KG1 (cell line): ENCODE measurements at places on chromosomes 2 and 18.

DNA sequence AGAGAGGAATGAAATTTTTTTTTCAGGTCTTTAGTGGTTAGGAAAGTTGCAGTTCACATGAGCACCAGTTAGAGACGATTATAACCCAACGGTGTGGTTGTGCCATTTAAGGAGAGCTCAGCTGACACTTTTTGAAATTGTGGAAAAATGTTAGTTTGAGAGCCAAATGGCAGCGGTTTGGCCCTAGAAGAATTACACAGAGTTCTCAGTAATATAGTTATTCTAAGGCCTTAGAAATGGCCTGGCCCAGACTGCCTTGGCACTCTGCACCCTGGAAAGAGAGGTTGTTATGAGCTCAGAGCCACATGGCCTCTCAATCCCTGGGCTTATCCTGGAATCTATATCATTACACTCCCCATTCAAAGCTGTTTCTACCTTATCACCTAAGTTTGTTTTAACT, 117.4 kb downstream of the RHBDD1 start:
- DNase-seq = no peak

DNA sequence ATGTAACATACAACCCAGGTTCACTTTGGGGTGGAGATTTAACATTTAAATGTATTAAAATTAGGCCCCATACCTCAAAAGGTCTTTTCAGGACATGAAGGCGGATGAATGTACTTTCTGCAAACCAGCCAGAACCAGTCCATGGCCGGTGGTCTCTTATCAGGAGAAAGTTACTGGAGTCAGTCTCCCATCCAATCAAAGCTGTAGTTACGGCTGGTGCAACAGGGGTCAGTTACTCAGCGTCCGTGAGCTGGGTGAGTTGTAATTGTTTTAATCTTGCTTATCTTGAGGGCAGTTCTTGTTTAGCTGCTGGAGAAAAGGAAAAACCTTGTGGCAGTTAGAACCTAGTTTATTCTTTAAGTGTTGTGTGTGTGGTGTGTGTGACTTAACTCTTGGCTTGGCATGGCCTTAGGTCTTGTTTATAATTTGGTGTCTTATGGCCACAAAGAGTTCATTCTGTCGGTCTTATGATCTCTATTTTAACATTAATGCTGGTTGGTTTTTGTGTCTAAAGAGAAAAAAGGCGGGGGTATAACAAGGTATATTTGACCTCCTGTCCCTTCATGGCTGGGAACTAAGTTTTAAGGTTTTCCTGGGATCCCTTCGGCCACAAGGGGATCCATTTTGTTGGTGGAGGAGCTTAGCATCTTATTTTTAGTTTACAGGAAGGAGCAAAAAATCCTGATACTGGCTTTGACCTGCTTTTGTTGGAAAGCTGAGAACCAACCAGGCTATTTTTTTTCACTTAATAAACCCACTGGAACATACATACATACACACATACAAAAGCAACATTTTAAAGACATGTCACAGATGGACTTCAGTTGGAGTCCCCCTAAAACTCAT, 143.5 kb upstream of the NCK2 start:
- DNase-seq = no peak

DNA sequence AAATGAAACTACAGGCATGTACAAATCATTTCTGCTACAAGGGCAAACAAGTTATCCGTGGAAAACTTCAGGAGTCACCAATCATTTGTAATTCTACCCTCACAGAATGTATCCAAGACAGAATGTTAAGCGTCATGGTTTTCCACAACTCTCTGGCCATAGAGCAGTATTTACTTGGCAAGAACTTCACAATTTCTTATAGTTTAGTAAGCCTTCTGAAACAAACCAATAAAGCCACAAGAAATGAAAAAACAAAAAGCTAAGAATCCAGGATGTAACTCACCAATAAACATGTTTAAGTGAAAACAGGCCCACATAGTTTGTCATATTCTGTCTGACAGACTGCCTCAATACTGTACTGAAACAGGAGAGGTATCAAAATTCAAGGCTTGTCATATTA, 70.3 kb downstream of the LNPK start:
- no peak for DNase-seq

- DNase-seq = no peak
Observed at GRCh38 chr18:50606609-50607008, 46.7 kb downstream of the MAPK4 start.

DNA sequence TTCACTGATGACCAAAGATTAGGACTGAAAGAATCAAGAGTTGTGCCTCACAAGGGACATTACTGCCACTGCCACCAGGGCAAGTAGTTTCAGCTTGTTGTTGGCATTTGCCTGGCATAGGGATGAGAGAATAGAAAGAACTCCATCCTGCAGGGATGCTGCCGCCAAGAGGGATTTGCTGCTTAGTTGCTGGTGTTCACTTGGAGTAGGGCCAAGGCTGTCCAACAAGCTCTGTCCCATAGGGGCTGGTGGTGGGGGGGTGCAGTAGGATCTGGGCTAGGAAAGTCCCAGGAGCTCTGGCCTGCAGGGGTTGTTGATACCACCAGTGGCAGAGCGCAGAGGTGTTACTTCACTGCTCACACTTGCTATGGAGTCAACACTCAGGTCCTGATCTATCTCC, 84.9 kb upstream of the MGAT4A start:
- DNase-seq = no peak

GRCh38 chr18:7749008-7749405, 181.9 kb downstream of the PTPRM start:
- no peak for DNase-seq

- DNase-seq = no peak
Observed at GRCh38 chr2:42973726-42974125, 181.3 kb upstream of the HAAO start.

GRCh38 chr2:38444247-38444646, 67.2 kb upstream of the ATL2 start:
- no peak for DNase-seq

- DNase-seq = no peak
Observed at GRCh38 chr2:220279840-220280239, 652.4 kb downstream of the SLC4A3 start.

- DNase-seq = no peak
Observed at GRCh38 chr18:7456376-7456775, 110.7 kb upstream of the PTPRM start.

GRCh38 chr2:134235510-134236144, 18.2 kb upstream of the MGAT5 start:
- DNase-seq = no peak

DNA sequence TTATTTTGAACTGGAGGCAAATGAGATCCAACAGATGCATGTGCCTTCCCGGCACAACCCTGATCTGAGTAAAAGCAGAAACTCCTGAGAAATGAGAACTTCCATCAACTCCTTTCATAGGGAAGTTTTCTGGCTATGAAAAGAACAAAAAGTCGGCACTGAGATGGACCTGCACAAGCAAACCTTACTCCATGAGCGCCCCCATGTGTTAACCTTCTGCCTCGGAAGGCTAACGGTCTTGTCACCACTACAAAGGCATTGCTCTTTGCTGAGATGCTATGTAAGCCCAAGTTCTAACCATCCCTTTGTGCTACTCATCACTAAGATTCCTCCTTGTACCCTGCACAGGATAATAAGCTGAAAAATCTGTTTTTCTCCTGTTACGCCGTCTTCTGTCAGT, 57.3 kb upstream of the SULT1C3 start:
- DNase-seq = peak; percentile 22

DNA sequence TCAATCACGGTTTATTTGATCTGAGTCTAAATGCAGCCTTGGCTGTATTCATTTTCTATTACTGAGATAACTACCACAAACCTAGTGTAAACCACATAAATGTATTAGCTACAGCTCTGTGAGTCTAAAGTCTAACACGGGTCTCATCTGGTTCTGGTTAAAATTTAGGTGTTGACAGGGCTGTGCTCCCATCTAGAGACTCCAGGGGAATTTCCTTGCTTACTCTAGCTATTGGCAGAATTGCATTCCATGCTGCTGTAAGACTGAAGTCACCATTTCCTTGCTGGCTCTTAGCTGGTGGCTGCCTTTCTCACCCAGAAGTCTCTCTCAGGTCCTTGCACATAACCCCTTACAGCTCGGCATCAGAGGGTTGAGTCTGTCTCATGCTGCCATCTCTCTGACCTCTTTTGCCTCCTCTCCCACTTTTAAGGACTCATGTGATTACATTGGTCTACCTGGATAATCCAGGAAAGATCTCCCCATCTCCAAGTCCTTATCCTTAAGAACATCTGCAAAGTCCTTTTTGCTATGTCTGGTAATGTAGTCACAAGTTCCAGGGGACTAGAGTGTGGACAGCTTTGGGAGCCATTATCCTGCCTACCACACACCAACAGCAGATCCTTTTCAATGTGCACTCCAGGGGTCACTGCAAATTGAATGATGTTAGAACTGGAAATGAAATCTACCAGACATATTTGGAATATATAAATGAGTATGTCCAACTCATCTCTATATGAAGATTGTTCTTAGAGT, 207.0 kb upstream of the AGAP1 start:
- DNase-seq = no peak

DNA sequence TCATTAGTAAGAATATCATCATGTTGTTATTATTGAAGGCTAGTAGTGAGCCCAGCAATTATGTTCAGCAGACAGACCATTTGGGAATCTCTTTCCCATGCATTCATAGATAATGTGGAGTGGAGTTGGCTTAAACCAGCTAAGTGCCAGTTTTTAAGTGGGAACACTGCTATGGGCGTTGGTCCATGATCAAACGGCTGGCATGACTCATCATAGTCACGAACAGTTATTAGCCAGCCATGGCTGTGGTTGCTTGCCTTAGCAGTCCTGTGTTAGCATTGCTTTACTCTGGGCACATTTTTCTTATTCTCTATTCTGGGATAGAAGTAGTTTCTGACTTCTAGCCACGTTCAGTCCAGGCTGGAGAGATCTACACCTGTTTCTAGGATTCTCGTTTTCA, 17.7 kb downstream of the EIF4E2 start:
- no peak for DNase-seq

DNA sequence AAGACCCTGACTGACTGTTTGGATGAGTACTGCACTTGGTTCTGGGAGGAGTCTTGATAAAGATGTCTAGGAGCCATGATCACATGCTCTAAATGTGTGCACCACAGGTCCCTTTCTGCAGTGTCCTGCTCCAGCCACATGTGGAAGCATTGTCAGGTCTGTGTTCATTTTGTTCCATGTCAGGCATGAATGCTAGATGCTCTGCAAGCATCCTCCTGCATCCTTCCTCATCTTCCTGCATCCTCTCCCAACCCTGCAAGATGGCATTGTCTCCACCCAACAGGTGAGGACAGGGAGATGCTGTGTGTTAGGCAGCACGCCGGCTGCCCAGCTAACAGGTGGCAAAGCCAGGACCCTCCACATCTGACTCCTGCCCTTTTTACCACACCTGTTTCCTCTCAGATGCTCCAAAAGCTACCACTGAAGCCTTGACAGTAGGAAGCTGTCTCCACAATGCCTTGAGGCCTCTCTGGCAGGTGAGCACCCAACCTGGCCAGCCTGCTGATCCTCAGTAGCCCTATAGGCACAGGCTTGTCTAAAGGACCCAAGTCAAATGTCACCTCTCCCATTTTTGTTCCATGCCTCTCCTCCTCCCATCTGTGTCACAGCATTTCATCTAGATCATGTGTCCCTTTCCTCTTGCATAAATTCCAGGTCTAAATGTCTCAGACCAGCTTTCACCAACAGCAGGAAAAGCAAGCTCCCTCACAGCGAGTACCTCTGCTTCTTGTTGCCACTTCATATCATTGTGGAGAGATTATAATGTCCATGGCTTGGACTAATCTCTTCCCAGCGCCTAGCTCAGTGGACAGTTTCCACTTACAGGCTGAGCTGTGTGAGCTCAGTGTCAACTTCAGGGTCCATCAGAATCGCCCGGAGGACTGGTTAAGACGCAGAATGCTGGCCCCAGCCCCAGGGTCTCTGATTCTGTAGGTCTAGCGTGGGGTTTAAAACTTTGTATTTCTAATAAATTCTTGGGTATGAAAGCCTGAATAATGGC, 55.0 kb downstream of the TMEM163 start:
- no peak for DNase-seq
